ENCODE measurements at places on chromosomes 4 and X.

- H3K36me3 ChIP-seq: no peaks in the 10 kb centered on the region
- no peaks in the 10 kb centered on the region for H3K27me3 ChIP-seq
- H3K4me3 ChIP-seq: no peak overlapping the region
- DNase-seq: peak; percentile 19
- H3K27ac ChIP-seq: peak overlapping the region; percentile 75
Measured at GRCh38 chrX:13487731-13488505, 81.5 kb upstream of the EGFL6 start.

- H3K4me1 ChIP-seq: peaks cover 34% of the 10 kb centered on the region
- no peak overlapping the region for H3K4me3 ChIP-seq
- no peak for DNase-seq
Measured at GRCh38 chr4:153485359-153485758, 19.2 kb downstream of the TMEM131L start.

DNA sequence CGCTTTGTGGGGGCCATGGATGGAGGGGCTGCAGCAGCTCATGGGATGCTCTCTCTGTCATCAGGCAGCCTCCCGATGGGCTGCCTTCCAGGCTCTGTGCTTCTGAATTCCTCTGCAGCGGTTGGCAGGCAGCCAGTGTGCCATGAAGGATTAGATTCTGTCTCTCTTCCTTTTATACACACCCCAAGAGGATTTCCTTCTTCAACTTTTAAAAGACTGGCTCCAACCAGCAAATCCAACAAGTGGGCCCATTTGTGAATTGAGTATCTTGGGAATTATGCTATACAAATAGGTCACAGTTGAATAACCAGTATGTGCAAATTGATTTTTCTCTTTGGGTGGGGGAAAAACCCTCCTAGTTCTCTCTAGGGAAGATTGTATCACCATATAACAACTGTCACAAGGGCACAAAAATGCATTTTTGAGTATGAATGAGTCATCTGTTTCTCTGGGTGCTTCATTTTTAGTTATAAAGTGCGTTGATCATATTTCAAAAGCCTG lies 96.8 kb upstream of the FAT1 start:
- H3K27me3 ChIP-seq: peaks cover 2% of the 10 kb centered on the region
- no peak overlapping the region for H3K27ac ChIP-seq
- H3K4me3 ChIP-seq: no peak overlapping the region
- H3K4me1 ChIP-seq: no peaks in the 10 kb centered on the region
- no peak for DNase-seq

GRCh38 chr4:149884529-149885181 lies 69.0 kb upstream of the IQCM start:
- H3K36me3 ChIP-seq: no peaks in the 10 kb centered on the region
- H3K4me1 ChIP-seq: no peaks in the 10 kb centered on the region
- no peaks in the 10 kb centered on the region for H3K27me3 ChIP-seq
- H3K4me3 ChIP-seq: no peak overlapping the region

DNA sequence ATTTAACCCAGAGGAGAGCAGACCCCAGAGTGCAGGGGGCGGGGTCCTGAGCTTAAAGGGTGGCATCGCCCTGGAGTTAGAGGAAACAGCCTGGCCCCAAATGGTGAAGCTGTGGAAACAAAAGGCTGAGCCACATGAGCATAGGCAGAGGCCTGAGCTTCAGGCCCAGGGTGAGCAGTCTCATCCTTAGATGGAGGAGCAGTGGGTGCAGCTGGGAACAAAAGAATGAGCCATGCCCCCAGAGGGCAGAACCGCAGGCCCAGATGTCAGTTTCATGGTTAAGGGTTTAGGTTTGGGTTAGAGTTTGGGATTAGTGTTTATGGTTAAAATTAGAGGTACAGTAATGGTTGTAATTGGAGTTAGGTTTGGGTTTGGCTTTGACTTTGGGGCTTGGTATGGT lies 44.4 kb upstream of the IL9R start:
- DNase-seq: no peak
- no peaks in the 10 kb centered on the region for H3K36me3 ChIP-seq
- H3K27me3 ChIP-seq: no peaks in the 10 kb centered on the region
- no peak overlapping the region for H3K27ac ChIP-seq
- H3K4me3 ChIP-seq: no peak overlapping the region

DNA sequence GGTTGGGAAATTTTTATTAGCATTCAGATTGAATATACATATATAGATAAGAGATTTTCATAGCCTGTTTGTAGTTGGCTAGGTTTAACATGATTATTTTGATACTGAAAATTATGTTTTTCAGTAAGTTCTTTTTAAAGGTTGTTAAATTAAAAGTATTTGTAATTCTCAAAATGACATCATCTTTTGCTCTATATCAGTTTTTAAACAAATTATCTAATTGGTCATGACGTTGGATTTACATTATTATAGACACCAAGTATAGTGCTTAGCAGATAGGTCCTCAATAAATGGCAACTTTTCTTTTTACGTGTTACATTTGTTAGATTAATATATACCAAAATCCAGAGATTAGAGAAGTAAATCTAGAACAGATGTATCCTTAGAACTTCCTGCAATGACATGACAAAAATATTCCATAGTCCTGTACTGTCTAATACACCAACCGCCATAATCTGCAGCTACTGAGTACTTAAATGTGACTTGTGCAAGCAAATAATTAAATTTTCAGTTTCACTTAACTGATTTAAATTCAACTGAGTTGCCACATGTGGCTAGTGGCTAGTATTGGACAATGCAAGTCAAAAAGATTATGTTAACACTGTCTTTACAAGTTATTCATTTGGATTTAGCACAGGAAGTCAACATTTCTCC lies 1613.1 kb upstream of the TENM3 start:
- no peak overlapping the region for H3K27ac ChIP-seq
- H3K4me3 ChIP-seq: no peak overlapping the region
- no peak for DNase-seq
- no peaks in the 10 kb centered on the region for H3K27me3 ChIP-seq
- no peaks in the 10 kb centered on the region for H3K36me3 ChIP-seq

- H3K27me3 ChIP-seq: peaks cover 3% of the 10 kb centered on the region
- no peak overlapping the region for H3K4me3 ChIP-seq
- DNase-seq: no peak
Measured at GRCh38 chrX:103398421-103398864, 22.1 kb downstream of the BEX3 start.

GRCh38 chr4:1250921-1251772 lies 2.2 kb upstream of the CTBP1 start:
- H3K4me3 ChIP-seq: no peak overlapping the region
- H3K36me3 ChIP-seq: no peaks in the 10 kb centered on the region
- no peak for DNase-seq
- H3K27me3 ChIP-seq: peaks cover 2% of the 10 kb centered on the region
- H3K4me1 ChIP-seq: peaks cover 9% of the 10 kb centered on the region

GRCh38 chr4:7817877-7818398 lies 121.7 kb downstream of the AFAP1 start:
- H3K36me3 ChIP-seq: peaks cover 2% of the 10 kb centered on the region
- H3K27me3 ChIP-seq: no peaks in the 10 kb centered on the region
- no peak overlapping the region for H3K4me3 ChIP-seq
- no peak for DNase-seq
- peaks cover 5% of the 10 kb centered on the region for H3K4me1 ChIP-seq

DNA sequence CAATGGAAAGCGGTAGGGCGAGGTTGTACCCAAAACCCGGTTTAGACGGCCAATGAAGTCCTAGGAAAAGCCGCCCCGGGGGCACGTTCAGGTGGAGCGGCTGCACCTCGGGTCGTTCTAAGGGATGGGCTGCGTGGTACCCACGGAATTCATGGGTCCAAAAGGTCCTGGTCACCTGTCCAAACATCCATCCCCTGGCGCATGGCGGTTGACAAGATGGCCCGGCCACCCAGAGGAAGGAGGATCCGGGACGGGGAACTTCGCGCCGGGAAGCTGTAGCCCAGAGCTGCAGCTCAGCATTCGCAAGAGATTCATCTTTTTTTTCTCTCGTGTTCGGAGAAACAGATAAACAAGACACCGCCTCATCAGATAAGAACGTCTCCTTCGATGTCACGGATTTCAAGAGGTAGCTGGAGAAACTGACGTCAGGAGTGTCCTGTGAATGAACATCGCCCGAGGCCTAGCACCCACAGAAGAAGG lies 10.9 kb downstream of the PITX2 start:
- peak overlapping the region; percentile 37 for H3K4me3 ChIP-seq
- H3K4me1 ChIP-seq: peaks cover 13% of the 10 kb centered on the region

- H3K27me3 ChIP-seq: no peaks in the 10 kb centered on the region
- no peaks in the 10 kb centered on the region for H3K4me1 ChIP-seq
- no peak overlapping the region for H3K4me3 ChIP-seq
- no peaks in the 10 kb centered on the region for H3K36me3 ChIP-seq
Measured at GRCh38 chrX:118779581-118779980, 44.0 kb upstream of the ZCCHC12 start.

DNA sequence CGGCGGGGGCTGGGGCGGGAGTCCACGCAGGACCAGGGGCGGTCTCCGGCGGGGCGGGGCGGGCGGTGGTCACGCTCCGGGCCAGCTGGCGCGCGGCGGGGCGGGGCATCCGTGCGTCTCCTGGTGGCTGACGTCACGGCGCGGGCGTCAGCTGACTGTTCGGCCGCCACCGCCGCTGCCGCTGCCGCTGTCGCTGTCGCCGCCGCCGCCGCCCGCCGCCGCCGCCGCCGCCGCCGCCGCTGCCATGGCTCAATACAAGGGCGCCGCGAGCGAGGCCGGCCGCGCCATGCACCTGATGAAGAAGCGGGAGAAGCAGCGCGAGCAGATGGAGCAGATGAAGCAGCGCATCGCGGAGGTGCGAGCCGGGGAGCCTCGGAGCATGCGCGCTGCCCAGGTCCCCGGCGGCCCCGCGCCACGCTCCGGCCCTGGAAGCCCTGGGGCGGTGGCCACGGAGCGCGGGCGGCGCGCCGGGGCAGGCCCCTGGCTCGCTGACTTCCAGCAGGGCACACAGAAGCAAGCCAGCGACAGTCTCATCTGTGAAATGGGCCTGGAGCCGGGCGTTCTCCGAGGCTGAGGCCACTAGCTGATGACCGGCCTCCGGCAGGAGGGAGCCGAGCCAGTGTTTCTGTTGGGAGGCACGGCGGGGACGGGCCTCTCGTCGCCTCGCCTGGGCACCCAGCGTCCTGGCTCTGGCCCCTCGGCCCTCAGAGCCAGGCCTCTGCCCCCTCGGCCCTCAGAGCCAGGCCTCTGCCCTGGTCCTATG lies at the start of gene FAM50A:
Gene FAM50A, plus strand, starts transcription at position 150 of the 763 bp plus-strand sequence. Its CDS starts 95 bp downstream, at position 245.
- peaks cover 31% of the 10 kb centered on the region for H3K36me3 ChIP-seq
- peak within 1 kb of the TSS; percentile 41 for H3K4me3 ChIP-seq
- H3K4me1 ChIP-seq: peaks cover 4% of the 10 kb centered on the region

- H3K27me3 ChIP-seq: no peaks in the 10 kb centered on the region
- H3K36me3 ChIP-seq: no peaks in the 10 kb centered on the region
- H3K27ac ChIP-seq: no peak overlapping the region
- no peak overlapping the region for H3K4me3 ChIP-seq
- no peak for DNase-seq
- H3K4me1 ChIP-seq: no peaks in the 10 kb centered on the region
Measured at GRCh38 chrX:122833230-122833629, 350.8 kb upstream of the GRIA3 start.

DNA sequence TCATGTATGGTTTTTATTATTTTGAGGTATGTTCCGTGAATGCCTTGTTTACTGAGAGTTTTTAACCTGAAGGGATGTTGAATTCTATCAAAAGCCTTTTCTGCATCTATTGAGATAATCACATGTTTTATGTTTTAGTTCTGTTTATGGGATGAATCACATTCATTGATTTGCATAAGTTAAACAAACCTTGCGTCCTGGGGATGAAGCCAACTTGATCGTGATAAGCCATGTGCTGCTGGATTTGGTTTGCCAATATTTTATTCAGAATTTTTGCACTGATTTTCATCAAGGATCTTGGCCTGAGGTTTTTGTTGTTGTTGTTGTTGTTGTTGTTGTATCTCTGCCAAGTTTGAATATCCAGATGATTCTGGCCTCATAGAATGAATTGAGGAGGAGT lies 43.8 kb downstream of the CDX4 start:
- no peak overlapping the region for H3K4me3 ChIP-seq
- no peak overlapping the region for H3K27ac ChIP-seq
- no peaks in the 10 kb centered on the region for H3K36me3 ChIP-seq
- H3K4me1 ChIP-seq: no peaks in the 10 kb centered on the region
- DNase-seq: no peak

DNA sequence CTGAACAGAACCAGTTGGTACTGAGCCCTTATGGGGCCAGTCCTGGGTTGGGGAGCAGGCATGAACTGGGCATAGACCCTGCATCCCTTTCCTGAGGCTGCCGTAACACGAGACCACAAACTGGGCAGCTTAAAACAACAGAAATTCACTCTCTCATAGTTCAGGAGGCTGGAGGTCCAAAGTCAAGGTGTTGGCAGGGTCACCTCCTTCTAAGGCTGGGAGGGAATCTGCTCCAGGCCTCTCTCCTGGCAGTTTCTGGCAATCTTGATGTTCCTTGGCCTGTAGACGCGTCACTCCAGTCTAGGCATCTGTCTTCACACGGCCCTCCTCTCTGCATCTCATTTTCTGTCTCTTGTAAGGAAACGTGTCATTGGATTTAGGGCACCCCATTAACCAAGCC lies 19.8 kb upstream of the SORCS2 start:
- H3K27ac ChIP-seq: no peak overlapping the region
- H3K27me3 ChIP-seq: no peaks in the 10 kb centered on the region
- H3K36me3 ChIP-seq: no peaks in the 10 kb centered on the region
- no peak overlapping the region for H3K4me3 ChIP-seq

GRCh38 chr4:56505269-56506130 lies at the start of gene ARL9:
Gene ARL9, plus strand, starts transcription at chr4:56505791. Its CDS starts 72 bp downstream, at chr4:56505863.
- peak within 1 kb of the TSS; percentile 68 for H3K4me3 ChIP-seq
- peak; percentile 49 for DNase-seq
- no peak within 1 kb of the TSS for H3K27ac ChIP-seq

DNA sequence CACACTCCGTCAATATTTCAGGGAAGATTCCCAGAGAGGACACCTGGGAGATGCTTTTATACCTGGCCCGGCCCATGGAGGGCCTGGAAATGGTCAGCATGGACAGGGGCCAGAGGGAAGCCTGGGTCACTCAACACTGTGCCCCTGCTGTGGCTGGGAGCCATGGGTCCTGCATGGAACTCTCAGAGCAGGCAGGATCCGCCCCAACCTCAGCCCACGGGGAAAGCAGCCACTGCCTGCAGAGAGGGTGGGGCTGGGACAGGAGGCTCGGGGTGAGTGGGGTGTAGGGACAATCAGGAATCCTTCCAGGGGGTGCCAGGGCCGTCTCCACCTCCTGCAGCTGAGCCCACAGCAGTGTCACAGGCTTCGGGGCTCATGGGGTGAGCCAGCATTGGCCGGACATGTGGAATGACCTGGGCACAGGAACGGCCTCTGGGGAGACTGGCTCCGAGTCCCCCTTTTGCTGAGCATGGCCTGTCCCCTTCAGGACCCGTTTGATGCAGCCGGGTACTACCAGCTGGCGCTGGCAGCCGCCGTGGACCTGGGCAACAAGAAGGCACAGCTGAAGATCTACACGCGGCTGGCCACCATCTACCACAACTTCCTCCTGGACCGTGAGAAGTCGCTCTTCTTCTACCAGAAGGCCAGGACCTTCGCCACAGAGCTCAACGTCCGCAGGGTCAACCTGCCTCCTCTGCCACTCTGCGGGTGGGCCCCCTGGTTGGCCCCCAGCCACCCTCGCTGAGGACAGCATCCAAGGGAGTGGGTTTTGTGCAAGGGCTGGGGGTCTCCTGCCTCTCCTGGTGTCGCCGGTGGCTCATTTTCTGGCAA lies 29.1 kb upstream of the HTRA3 start:
- H3K27ac ChIP-seq: no peak overlapping the region
- DNase-seq: no peak
- peaks cover 6% of the 10 kb centered on the region for H3K4me1 ChIP-seq
- H3K36me3 ChIP-seq: no peaks in the 10 kb centered on the region

GRCh38 chr4:26299254-26299882 lies 21.4 kb upstream of the RBPJ start:
- DNase-seq: no peak
- H3K27me3 ChIP-seq: no peaks in the 10 kb centered on the region
- no peak overlapping the region for H3K27ac ChIP-seq

Measured in H1 (cell line).